ENCODE measurements at places on chromosomes 1 and 21. TPM values are rescaled to one million over a fixed set of nuclear protein-coding genes. Genes with fewer than 3 reads are reported as not detected.
A peak's percentile ranks its signal among the peaks of the same experiment; 100 is the strongest.

The BARHL2 gene
- not detected for total RNA-seq

The HCN3 gene
- 1.6 TPM for total RNA-seq

The MCOLN3 gene
- total RNA-seq: 6.2 TPM

DNA sequence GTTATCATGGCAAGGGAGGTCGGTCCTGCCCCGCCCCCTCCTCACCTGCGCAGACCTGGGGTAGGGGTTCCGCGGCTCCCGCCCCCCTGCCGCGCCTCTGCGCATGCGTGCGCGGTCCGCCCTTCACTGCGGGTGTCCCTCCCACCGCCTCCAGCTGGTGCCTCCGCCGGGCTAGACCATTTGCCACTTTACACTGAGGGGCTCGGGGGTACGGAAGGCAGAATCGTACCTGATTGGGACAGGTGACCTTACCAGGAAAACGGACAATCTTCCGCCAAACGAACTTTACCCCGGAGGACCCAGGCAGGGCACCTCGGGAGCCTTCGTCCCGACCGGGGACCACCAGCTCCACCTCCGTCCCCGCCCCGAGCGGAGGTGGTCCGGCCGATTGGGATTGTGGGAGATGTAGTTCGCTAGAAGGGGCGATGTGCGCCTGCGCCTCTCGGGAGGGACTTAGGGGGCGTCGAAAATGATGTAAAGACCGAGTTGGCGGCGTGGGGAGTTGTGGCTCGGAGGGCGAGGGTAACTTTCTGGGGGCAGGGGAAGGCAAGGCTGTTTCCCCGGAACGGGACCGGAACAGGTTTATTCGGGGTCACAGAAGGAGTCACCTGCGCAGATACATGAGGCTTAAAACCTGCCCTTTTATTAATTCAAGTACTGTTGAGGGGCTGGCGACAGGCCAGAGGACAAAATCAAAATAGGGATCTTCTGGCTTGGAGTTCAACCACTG lies at the start of gene DNAJC28:
DNAJC28 (minus strand) TSS at position 344 of the 730 bp plus-strand sequence. CDS start 2,323 bp downstream, outside the sequence.
- peak; percentile 98 for DNase-seq

DNA sequence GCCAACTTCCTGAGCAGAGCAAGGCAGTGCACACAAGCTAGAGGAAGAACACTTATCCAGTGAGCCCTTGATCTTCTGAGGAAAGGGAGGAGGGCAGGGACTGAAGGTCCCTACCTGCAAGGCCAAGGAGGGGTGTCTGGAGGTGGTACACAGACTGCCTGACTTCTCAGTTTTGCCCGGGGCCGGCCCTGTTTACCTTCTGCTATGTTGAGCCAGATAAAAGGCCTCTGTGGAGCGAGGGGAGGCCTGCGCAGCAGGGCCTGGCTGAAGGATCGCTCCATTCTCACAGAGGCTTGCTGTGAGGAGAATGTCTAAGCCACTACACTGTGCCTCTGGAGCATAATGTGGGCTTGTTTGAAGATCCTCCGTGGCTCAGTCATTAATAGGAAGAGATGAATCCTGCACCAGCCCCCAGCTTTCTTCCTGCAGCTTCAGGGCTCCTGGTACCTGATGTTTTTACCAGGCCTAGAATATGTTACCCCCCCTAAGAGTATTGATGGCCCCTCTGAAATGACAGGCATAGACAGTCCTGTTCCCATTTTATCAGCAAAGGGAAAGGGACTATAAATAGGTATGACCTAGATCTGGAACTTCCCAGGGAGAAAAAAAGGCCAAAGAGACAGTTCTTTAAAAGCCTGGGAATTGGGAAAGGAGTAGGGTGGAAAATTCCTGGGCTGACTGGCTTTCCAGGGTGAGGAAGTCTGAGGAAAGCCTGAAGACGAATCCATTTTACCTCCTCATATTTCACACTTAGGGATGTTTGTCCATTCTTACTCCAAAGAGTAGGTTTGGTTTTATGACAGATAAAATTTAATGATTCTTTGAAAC lies 4.7 kb downstream of the POGK start:
- no peak for DNase-seq

DNA sequence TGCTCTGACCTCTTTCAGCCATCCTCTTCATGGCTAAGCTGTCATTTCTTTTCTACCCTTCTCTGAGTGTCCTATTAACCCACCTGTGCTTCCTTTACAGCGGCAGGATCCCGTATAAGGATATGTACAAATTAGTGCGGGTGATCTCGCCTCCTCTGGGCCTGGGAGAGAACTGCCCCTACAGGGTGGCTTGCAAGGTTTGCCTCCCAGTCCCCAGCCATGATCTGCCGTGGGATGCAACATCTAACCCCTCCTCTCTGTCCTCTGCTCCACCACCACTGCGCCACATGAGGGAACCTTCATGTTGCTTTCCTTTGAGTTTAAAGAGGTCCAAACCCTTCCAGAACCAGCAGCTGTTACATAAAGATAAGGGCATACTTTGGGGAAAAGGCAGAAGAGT lies 282.2 kb downstream of the ZNF648 start:
- no peak for DNase-seq

GRCh38 chr21:36964827-36965719 lies 1.4 kb downstream of the HLCS start:
- DNase-seq: peak; percentile 15

GRCh38 chr1:205589618-205590456 lies 42.0 kb downstream of the ELK4 start:
- no peak for DNase-seq

DNA sequence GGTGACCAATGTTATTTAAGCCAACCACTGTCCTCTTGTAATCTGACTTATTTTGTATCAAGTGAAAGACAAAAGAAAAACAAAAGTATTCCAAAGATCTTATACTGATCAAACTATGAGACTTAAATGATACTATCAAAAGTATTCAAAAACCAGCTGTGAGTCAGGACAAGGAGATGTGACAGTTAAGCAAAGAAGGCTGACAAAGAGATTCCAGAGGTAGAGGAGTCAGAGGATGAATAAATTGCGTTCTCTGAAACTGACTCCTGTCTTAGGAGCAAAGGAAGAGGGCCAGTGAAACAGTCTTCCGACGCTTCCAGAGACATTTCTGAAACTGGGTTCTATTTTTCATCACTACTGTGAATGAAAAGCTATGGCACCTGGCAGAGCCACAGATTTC lies 20.9 kb downstream of the TMEM50B start:
- DNase-seq: no peak

DNA sequence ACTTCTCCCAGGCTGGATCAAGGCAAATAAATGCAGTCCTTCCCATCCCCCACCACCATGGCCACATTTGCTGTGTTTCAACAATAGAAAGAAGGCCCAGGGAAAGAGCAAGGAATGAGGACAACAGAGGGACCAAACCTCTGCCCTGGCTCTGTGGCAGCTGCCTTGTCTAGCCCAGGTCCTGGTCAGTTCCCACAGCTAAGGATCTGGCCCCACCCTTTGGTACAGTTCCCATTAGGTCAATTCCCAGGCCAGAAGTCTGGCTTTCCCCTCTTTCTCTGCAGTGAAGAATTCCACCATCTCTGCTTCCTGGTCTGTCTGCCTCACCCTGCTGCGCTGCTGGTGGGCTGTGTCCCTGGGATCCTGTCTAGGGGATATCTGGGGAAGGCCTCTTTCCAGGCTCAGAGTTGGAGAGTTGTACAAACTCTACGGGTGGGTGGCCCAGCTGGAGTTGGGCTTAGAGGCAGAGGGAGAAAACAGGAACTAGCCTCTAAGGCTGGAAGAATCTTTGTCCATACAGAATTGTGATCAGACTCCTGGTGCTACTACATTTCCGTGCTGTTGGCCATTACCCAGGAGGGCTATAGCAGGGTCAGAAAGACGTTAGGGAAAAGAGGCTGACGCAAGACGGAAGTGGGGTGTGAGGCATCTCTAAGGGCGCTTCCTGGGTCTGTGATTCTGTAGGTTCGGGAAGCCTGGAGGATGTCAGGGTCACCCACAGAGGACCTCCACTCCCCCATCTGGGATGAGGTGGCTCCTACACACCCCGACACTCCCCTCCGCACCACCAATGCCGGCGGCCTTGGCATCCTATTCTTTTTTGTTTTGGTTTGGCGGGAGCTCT lies 953 bp upstream of the NDUFS2 start:
- DNase-seq: peak; percentile 40

- DNase-seq: peak; percentile 54
Observed at GRCh38 chr1:89974696-89975470, 20.0 kb upstream of the ZNF326 start.

DNA sequence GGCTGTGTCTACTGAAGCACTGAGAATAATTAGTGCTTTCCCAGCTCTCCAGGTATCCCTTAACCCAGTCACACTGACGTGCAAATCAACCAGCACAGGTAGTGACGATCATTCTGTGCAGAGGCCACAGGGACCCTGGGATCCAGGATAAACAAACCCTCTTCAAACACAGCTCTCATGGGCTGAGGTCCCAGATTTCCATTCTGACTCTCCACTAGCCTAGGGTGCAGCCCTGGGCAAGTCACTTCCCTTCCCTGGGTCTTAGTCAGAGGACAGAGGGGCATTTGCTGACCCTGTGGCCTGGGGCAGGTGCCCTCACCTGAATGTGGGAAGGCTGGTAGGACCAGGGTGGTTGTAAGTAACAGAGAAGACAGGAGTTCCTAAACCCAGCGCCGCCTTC lies 724.7 kb downstream of the MATN1 start:
- no peak for DNase-seq

DNA sequence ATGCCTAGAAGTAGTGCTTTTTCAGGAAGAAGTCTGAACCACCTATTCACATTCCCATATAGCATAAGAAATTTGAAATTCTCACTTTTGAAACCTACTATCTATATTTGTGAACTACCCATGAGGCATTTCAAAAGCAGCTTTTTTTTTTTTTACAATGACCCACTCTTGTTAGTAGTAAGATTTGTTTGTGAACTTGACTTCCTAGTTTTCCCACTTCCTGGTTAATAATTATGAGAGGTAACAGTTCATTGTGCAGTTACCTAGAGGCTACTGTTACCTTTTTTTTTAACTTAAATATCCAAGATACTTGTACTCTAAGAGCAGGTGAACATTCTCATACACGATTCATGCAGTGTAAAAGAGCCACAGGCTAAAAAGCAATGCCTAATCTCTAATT lies 371.7 kb upstream of the ADGRL2 start:
- DNase-seq: no peak

DNA sequence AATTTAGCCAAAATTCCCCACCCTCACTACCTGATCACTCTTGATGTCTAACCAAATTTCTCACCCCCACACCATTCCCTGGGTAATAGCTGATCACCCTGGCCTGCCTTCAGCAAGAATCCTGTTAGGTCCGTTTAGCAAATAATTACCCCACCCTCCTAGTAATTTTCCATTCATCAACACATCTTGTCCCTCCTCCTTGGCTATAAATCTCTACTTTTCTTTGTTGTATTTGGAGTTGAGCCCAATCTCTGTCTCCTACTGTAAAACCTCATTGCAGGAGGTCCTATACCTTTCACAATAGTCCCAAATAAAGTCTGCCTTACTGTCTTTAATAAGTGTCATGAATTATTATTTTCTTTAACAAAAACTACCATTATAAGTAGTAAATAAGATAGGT lies 6.9 kb upstream of the PRKAA2 start:
- DNase-seq: no peak

GRCh38 chr1:222124602-222125001 lies 382.7 kb upstream of the DUSP10 start:
- peak; percentile 19 for DNase-seq

DNA sequence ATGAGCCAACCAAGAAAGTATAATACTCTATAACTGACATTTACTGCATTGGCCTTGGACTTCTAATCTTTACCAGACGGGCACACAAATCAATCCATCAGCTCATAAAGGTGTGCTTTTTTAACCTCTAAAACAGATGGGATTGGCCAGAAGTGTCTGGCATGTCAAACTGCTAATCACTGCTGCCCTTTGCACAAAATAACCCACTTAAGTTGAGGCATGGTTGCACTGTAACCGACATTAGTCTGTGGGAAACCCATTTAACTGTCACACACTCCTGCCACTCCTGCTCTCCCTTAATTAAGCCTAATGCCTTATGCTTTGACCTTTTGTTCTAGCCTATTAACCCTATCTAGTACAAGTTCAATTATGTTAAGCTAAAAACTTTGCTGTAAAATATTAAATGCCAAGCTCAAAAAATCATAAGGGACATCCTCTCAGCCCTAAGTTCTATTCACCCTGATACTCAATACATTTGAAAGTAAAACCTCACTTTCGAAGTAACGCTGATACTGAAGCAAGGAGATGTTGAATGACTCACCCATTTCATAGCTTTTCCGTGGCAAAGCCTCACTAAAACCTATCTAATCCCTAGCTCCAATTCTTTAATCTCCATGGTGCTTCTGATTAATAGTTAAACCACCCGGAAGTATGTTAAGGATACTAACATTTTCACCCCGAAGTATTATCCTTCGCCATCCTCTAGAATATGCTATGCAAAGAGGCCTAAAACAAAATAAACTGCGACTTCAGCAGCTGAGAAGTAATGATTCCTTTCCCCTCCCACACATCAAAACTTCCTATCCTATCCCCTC lies 12.9 kb downstream of the NRIP1 start:
- peak; percentile 50 for DNase-seq

- DNase-seq: no peak
Observed at GRCh38 chr1:55057956-55058298, 18.6 kb downstream of the PCSK9 start.

DNA sequence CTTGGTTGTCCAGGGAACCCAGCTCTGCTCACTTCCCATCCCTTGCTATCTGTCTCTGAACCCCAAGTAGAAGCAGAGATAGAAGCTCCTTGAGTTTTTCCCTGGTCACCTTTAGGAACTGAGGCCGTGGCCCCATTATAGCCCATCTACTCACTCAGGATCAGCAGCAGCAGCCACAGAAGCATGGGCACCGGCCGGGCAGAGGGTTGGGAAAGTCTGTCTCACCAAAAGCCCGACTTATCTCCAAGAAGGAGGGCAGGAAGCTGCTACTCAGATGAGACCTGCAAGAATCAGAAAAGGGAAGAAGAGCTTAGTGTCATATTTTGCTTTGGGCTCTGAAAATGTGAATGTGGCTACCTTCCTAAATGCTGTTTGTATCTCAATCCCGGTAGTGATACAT lies 264 bp downstream of the FCRL3 start:
- no peak for DNase-seq

DNA sequence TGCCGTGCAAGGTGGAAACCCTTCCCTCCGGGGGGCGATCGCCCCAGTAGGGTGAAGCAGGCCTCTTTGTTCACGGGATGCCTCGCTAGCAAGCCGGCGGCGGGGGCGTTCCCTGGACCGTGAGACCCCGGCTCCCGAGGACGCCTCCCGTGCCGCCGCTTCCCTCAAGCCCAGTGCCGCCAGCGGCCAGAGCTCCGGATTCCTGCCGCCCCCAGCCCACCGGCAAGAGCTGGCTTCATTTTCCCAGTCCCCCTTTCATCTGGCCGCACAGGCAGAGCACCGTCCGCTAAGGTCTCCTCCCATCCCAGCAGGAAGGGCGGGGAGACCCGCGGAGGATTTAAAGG lies 16.3 kb downstream of the IER5 start:
- no peak for DNase-seq

DNA sequence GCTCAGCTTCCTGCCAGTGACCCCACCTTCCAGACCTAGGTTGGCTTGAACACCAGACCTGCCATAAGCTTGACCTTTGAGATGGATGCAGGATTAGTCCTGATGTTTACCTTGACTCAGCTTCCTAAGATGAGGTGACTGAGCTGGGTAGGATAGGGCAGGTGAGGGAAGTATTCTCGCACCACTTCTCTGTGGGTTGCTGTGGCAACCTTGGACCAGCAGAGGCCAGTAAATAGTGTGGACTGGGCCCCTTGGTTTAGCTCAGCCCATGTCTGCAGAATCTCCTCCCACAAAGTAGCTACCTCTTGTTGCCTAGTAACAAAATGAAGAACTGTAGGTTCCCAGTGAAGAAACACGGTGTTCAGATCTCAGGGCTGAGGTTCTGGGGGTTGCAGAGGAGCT lies 8.4 kb downstream of the RPS6KA1 start:
- no peak for DNase-seq

Measured in SJCRH30 (cell line).